OCI-LY7 (cell line): ENCODE measurements at places on chromosomes 12 and 14. TPM values are rescaled to one million over a fixed set of nuclear protein-coding genes. Genes with fewer than 3 reads are reported as not detected.

GRCh38 chr12:9673404-9674225 lies 4.1 kb downstream of the CLEC2D start:
- DNase-seq: peak; percentile 43

DNA sequence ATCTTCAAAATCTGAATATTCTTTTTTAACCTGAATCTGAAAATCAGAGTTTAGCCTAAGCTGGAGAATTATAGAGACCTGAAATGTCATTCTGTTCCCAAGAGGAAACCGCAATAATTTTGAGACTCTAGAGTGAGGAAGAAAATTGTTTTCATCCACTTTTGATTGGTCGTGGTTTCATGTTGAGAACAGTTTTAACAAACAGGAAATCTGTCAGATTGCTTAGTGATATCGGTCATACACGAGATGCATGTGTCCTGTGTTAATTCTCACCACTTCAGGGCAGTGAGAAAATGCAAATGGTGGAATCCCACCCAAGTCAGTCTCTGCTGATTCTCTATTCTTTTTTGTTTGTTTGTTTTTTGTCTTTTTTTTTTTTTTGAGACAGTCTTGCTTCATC lies 1498.5 kb upstream of the TMEM132C start:
- DNase-seq: no peak

DNA sequence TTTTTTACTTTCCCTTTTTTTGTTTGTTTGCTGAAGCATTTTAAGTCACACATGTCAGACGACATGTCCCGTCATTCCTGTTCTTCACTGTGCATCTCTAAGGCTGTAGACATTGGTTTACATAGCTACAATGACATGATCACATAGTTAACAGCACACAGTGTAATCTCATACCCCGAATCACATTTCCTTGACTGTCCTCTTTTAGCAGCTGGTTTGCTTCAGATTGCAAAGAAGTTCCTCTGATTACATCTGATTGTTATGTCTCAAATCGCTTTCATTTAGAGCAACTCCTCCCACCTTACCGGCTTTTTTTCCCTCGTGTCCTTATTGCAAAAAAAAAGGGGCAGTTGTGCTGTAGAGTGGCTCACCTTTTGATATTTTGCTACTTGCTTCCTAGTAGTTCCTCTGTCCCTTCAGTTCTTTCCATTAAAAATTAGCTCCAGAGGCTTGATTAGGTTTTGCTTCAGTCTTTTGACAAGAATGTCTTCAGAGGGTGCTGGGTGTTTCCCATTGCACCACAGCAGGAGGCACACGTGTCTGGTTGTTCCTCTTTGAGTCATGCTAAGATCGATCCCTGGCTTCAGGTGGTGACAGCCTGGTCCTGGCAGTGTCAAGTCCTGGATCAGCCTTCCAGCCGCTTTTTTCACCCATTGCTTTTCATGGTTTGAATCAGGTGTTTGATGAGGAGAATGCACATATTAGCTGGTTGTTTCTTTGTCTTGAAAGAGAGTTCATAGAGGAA lies 35.0 kb downstream of the ZNF664 start:
- DNase-seq: no peak

- DNase-seq: no peak
Observed at GRCh38 chr14:93878212-93878611, 48.9 kb upstream of the FAM181A start.

DNA sequence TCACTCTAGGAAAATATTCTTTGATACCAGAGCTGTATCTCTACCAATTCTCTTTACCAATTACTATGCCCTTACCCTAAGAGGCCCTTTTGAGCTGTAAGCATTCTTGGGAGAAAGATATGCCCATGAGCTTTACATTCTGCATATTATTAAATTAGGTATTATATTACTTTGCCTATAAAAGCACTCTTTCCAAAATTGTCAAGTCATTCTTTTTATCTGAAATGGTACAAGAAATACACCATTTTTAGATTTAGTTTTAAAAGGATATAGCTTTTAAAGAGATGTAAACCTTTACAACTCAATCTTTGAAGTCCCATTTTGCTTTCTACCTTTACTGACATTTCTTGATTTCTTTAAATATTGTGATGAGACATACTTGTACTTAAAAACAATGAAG lies 343.5 kb downstream of the C12orf50 start:
- DNase-seq: no peak

GRCh38 chr12:19431407-19432308 lies 7.6 kb upstream of the AEBP2 start:
- no peak for DNase-seq

GRCh38 chr12:121595520-121595919 lies 14.7 kb upstream of the KDM2B start:
- no peak for DNase-seq

GRCh38 chr14:102557434-102558226 lies 34.8 kb upstream of the RCOR1 start:
- DNase-seq: no peak

DNA sequence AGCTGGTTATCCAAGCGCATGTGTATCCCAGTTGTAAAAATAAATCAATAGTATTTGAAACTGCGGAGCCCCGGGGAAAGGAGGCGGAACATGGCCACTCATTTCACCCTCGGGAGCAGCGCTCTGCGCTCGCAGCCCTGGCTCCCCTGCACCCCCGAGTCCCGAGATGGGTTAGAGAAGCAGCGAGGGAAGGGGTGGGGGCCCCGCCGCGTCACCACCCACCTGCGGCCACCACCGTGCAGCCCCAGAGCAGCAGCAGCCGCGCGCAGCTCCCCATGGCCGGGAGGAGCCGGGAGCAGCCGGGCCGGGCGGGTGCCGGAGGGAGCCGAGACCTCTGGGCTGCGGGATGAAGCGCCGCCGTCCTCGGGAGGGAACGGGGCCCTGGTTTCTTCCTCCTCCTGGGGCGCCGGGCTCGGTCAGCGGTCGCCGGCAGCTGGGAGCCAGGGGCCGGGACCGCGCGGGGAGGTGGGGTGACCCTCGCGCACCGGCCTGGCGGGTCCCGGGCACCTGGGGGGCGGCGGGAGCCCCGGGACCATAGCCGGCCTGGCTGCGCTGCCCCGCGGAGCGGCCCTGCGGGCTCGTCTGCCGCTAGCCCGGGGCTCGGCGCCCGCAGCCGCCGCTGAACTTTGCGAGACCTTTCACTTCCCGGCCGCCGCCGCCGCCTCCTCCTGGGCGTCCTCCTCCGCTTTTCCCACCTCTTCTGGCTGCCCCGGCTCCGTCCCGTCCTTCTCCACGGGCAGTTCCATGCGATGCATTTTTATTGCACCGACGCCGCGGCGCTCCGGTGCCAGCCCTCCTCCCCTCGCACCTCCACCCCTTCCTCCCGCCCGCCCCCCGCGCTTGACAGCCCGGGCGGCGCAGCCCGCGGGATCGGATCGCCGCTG lies at the start of gene NTN4:
Gene NTN4 (minus strand): TSS at position 732 of the 884 bp plus-strand sequence. CDS start 455 bp downstream, at position 277.
- DNase-seq: no peak

GRCh38 chr12:7175493-7175892 lies 14.0 kb upstream of the PEX5 start:
- DNase-seq: no peak

GRCh38 chr12:71060426-71060825 lies 97.4 kb downstream of the TSPAN8 start:
- DNase-seq: no peak

- DNase-seq: no peak
Observed at GRCh38 chr12:2179953-2180736, 127.4 kb downstream of the CACNA1C start.

- no peak for DNase-seq
Observed at GRCh38 chr12:25730489-25731349, 177.6 kb upstream of the LMNTD1 start.

DNA sequence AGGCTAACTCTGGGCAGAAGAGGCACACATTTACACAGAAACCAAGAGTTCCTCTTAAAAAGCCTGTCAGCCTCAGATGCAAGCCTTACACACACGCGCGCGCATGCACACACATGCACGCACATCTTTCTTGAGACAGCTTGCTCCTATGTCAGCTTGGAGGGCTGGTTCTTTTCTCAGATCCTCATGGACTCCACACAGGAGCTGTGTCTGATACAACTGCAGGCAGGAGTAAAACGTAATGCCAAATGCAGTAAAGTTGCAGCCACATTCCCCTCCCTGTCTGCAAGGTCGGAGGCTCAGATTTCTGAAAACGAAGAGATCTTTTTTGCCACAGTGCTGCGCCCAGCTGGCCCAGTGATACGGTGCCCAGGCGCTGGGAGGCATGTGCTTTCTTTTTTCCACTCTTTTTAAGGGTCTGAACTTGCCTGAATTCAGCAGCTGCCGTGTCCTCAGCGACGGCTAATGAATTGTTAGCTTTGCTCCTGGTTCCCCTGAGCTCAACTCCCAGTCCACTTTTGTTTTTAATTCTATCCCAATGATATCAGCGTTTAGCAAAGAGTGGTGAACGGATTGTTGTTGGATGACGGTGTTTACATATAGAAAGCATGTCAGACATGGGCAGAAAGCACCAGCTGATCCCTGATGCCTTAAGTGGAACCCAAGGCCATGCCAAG lies 72.9 kb upstream of the FOXN3 start:
- DNase-seq: no peak

- no peak for DNase-seq
Observed at GRCh38 chr12:80411787-80412186, 32.2 kb upstream of the PTPRQ start.

GRCh38 chr12:64884728-64885127 lies 60.3 kb downstream of the TBC1D30 start:
- no peak for DNase-seq

- DNase-seq: no peak
Observed at GRCh38 chr12:48954841-48955501, 2.3 kb downstream of the ARF3 start.

GRCh38 chr12:121903202-121903601 lies 14.6 kb downstream of the PSMD9 start:
- no peak for DNase-seq

DNA sequence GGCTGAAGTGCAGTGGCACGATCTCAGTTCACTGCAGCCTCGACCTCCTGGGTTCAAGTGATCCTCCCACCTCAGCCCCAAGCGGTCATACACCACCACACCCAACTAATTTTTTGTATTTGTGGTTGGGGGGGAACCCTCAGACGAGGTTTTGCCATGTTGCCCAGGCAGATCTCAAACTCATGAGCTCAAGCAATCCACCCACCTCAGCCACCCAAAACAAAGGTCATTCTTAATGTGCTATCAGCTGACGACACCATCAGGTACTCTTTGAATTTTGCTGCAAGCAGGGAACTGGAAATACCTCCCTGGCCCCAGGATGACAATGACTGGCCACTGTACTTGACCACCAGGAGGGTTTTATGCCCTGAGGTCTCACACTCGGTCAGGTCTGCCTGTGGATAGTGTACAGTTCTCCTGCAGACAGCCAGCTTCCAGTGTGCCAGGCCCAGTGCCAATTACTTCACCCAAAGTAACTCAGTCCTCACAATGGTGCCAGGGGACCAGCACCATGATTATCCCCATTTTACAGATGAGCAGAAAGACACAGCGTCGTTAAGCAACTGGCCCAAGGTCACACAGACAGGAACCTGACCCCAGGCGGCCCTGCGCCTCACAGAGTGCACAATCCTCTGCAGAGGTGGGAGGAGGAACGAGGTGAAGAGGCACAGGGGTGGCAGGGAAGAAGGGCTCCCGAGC lies 42.9 kb downstream of the ITPK1 start:
- no peak for DNase-seq

DNA sequence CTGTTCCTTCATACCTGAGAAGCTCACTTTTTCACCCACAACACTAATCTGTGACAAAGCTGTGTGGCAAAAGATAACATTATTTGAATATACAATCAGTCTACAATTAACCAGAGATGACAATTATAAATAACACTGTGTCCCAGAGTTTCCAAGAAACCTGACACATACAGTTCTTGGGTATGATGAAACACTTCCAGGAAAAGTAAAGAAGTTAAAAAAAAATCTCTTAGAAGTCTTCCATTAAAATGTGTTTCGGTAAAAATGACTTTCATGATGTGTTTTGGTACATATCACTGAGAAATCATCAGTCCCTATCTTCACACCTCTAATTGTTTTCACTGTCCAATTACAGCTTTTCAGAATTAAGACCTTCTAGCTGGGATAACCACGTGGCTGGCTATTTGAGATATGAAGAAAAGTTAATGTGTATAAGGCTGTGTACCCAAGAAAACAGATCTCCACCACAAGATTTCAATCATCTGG lies 390.2 kb downstream of the SOX5 start:
- DNase-seq: no peak

GRCh38 chr12:24256684-24257083 lies 307.2 kb upstream of the SOX5 start:
- no peak for DNase-seq

DNA sequence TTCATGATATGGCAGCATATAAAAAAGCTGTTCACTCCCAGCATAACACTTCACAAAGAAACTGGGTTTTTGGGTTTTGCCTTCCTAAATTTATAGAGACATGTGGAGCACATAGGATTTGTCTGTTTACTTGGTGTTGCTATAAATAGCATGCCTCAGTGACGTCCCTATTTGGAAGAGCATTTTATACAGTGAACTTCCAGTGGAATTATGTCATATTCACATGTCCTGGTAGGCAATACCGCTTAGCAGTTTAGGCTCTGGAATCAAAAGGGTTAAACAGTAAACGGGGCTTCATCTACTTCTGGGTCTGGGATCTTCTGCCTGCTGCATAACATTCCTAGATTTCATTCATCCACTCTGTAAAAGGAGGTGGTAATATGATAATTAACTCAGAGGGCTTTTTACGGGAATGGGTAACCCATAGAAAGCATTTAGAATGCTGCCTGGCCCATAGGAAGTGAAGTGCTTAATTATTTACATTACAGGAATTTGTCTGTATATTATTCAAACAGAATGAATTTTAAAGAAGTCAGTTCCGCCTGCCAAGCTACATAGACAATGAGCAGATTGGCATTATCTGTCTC lies 396.1 kb downstream of the TMTC2 start:
- no peak for DNase-seq

DNA sequence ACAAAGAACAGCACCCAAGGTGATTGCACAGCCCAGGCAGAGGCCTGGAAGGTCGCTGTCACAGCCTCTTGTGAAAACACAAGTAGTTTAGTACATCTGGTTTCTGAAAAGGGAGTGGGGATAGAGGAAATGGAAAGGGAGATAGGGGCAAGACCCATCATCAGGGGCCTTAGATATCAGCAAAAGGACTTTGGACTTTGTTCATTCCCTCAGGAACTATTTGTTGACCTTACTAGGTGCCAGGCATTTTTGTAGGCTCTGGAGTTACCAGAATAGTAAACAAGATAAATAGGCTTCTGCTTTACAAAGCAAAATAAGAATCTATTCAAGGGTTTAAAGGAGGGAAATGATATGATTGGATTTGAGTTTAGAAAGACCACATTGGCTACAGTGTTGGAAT lies 199.4 kb upstream of the CDKN3 start:
- DNase-seq: no peak

C12orf43 gene
- 18.0 and 21.4 TPM in 2 replicates for total RNA-seq

KLHL33 gene
- total RNA-seq: 0.09 and 0.11 TPM in 2 replicates

SIRT4 gene
- 1.4 and 2.2 TPM in 2 replicates for total RNA-seq

SMIM10L1 gene
- total RNA-seq: 6.9 and 7.8 TPM in 2 replicates

APEX1 gene
- total RNA-seq: 175 and 203 TPM in 2 replicates

VIPAS39 gene
- total RNA-seq: 20.4 and 21.1 TPM in 2 replicates

PGAM5 gene
- total RNA-seq: 86.5 and 95.6 TPM in 2 replicates

RPGRIP1 gene
- total RNA-seq: 0.39 and 0.51 TPM in 2 replicates

BCL2L14 gene
- total RNA-seq: not detected in 2 replicates

GDF11 gene
- total RNA-seq: 18.0 and 19.9 TPM in 2 replicates

IFT81 gene
- 8.4 and 9.8 TPM in 2 replicates for total RNA-seq

ACOT6 gene
- total RNA-seq: not detected in 2 replicates

C12orf75 gene
- total RNA-seq: 448 and 505 TPM in 2 replicates

PAX9 gene
- 4.4 and 5.3 TPM in 2 replicates for total RNA-seq
